H7 (cell line): ENCODE measurements at places on chromosomes 16 and 17. TPM values are rescaled to one million over a fixed set of nuclear protein-coding genes. Genes with fewer than 3 reads are reported as not detected.

DNA sequence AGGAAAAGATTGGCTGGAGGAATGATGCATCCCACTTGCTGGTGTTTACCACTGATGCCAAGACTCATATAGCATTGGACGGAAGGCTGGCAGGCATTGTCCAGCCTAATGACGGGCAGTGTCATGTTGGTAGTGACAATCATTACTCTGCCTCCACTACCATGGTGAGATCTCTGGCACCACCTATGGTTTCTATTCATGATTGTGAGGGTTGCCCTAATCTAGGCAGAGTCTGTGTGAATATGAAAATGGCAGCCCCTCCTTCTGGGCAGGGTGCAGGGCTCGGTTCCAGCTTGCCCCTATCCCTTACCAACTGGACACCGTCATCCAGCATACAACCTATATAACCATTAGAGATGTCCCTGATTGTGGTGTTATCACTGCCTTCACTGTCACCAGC lies 33.4 kb downstream of the ITGB3 start:
- no peak for DNase-seq

GRCh38 chr16:2331931-2332267 lies 8.6 kb downstream of the ABCA3 start:
- no peak for DNase-seq

DNA sequence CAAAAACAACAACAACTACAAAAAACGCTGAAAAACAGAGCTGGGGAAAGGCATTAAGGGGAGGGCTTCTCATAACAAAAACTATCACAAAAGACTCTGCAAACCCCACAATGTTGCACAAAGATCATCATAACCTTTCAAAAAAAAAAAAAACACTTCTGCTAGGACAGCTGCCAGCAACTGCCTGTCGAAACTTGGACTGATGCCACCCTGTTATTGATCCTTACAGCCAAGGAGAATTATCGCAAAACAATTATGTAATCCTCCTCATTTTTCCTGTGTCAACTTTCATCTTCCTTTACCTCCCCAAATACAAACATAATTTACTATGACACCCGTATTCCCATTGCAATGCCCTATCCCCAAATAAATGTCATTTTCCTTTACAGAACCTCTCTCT lies 9.3 kb downstream of the CCDC40 start:
- no peak for DNase-seq

Gene INO80E
- 58.7 and 91.9 TPM in 2 replicates for total RNA-seq

Gene DHX40
- 32.5 and 46.3 TPM in 2 replicates for total RNA-seq
